Skeletal muscle tissue (tissue), 5 donors: ENCODE measurements at places on chromosomes 1 and 21. TPM values are rescaled to one million over a fixed set of nuclear protein-coding genes. Genes with fewer than 3 reads are reported as not detected.

TLCD4 gene
- total RNA-seq = 17.7 TPM

TRIM45 gene
- total RNA-seq = 7.3 TPM

ADAM30 gene
- not detected for total RNA-seq

FTCD gene
- 0.52 TPM for total RNA-seq

SYCP1 gene
- total RNA-seq = not detected

ETNK2 gene
- total RNA-seq = 6.8 TPM

CD101 gene
- total RNA-seq = 2.1 TPM

DISP1 gene
- 7.3 TPM for total RNA-seq

SELE gene
- total RNA-seq = 1.6 TPM

FLG2 gene
- total RNA-seq = not detected

ANGEL2 gene
- total RNA-seq = 45.4 TPM

CBS gene
- 7.3 TPM for total RNA-seq

DMRTA2 gene
- total RNA-seq = under 0.01 TPM

SH2D5 gene
- under 0.01 TPM for total RNA-seq

RCSD1 gene
- total RNA-seq = 45.9 TPM

RNF186 gene
- total RNA-seq = not detected

C1QTNF12 gene
- total RNA-seq = 1.0 TPM

HSPA6 gene
- 0.52 TPM for total RNA-seq

SH2D1B gene
- total RNA-seq = 0.52 TPM

EPHA8 gene
- not detected for total RNA-seq

ADARB1 gene
- total RNA-seq = 16.2 TPM

KRTAP12-2 gene
- not detected for total RNA-seq

IL22RA1 gene
- total RNA-seq = not detected

CCDC27 gene
- not detected for total RNA-seq

FCRL5 gene
- total RNA-seq = not detected

NBPF10 gene
- total RNA-seq = 1.6 TPM

OR2T11 gene
- not detected for total RNA-seq

RGS18 gene
- 0.52 TPM for total RNA-seq

OR2G6 gene
- not detected for total RNA-seq

SH2D2A gene
- total RNA-seq = not detected

TNFRSF4 gene
- total RNA-seq = 0.52 TPM

PCP4 gene
- total RNA-seq = not detected

ZNF695 gene
- 0.52 TPM for total RNA-seq

NPHS2 gene
- not detected for total RNA-seq

MAN1C1 gene
- total RNA-seq = 6.3 TPM

MFAP2 gene
- total RNA-seq = 19.8 TPM

FCRL2 gene
- total RNA-seq = not detected

YRDC gene
- 7.3 TPM for total RNA-seq

ANXA9 gene
- not detected for total RNA-seq

WNT3A gene
- not detected for total RNA-seq

DCDC2B gene
- not detected for total RNA-seq

C1orf210 gene
- total RNA-seq = not detected

UCK2 gene
- total RNA-seq = 26.1 TPM

CFHR1 gene
- 1.6 TPM for total RNA-seq

SPRR1A gene
- not detected for total RNA-seq
